ENCODE measurements at places on chromosomes 4 and X.
A peak's percentile ranks its signal among the peaks of the same experiment; 100 is the strongest.

DNA sequence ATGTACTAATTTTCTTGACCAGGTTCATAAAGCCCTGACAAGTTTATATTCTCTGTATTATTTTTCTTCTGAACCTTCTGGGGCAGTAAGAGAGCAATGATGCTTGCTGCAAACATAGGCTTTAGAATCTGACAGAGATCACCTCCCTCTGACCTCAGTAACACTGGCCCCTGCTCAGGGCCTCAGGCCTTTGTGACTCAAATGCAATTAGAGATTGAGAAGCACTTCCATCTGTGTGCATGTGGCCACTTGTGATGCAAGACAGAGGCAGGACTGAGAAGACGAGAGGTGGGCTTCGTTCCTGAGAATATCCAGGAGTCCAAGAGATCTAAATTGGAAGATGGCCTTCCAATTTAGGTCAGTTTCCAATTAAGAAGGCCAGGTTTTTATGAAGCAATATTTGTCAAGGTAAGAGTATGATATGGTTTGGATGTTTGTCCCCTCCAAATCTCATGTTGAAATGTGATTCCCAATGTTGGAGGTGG, 82.8 kb upstream of the VEGFC start:
- no peak for DNase-seq

DNA sequence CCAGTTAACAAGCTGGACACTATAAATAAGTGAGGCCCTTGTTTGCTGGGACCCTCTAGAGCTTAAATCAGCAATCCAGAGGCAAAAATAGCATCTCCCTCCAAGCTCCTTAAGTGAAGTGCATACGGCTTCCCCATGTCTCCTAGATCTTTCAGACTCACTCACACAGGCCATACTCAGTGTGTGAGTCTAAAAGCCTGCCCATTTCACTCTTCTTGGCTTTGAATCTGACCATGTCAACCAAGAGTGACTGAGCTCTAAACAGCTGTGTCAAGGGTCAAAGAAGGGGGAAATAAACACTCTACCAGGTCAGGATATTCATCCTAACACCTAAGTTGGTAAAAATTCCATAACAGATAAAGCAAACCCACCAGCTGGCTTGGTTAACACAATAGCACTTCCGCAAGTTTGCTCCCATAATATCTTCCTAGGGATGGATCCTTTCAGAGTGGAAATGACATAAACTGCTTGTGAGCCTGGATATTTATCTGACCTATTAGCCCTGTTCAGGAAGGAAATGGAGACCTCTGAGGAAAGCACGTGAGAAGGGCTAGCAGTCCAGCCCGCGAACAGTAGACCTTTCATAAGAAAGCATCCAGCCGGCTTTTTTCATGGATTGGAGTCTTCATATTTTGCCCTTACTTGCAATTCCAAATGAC, 65.6 kb downstream of the MID1 start:
- no peak for DNase-seq

DNA sequence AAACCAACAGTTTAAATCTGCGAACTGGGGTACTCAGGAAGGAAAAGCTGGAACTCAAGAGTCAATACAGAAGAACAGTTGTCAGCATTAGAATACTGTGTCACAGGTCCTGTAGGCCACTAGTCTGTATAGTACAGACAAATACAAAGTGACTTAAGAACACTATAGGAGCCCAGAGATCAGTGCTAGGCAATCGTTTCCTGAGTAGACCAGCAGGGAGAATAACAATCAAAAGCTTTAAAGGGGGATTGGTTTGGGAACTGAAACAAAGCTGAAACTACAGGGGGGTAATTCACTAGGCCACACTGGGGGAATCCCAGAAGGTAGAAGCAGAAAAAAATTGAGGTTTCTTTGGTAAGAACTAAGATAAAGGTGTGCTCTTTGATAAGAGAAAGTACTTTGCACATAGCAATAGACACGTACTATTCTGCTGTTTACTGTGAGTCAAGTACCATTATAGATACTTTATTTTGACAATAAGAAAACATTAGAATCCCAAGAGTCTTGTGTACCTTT, 339.7 kb downstream of the PCDH19 start:
- DNase-seq, result no peak

GRCh38 chr4:169098532-169098931, 88.5 kb upstream of the CBR4 start:
- DNase-seq, result no peak

DNA sequence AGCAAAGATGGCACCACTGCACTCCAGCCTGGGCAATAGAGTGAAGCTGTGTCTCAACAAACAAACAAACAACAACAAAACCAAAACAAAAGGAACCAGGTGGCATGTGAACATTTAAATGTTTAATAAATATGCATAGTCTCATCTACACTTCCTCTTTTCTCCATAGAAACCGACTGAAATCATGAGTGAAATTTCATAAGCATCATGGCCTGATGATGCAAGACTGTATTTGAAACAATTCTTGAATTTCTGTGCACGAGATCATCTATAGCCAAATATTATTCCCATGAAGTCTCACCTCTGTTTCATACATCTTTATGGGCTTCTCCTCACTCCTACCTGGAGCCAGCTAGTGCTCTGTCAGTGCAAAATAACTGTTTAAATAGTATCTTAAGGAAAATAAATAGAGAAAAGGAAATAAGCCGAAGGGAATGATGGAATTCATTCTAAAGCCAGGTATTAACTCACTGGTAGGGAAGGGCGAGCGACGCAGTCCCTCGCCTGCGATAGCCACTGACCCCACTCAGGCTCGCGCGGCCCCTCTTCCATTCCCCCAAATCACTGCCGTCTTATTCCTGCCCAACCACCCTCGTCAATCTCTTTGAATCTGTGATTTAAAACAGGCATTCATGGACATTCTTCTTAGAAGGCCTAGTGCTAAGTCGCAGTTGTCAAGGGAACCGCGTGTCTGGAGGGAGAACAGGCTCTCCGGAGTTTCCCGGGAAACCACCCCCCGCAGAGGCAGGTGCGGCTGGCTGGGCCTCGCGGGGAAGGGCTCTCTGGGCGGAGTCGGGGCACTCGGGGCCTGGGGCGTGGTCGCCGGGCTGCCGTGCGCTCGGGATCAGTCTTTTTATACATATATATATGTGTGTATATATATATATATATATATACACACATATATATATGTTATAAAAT, 52.4 kb upstream of the TRIM2 start:
- DNase-seq, result no peak

GRCh38 chrX:118254611-118255010, 91.3 kb upstream of the WDR44 start:
- DNase-seq, result peak; percentile 56

DNA sequence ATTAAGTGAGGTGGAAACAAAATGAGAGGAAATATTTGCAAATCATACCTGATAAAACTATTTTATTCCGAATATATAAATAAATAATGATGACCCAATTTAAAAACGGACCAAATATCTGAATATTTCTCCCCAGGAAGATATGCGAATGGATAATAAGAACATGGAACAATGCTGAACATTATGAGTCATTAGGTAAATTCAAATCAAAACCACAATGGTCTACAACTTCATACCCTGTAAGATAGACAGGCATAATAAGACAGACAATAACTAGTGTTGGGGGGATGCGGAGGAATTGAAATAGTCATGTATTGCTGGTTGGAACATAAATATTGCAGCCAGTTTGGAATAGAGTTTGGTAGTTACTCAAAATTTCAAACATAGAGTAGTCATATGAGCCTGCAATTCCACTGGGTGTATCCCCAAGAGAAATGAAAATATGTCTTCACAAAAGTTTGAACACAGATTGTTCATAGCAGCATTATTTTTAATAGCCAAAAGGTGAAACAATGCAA, 47.6 kb upstream of the DRP2 start:
- DNase-seq, result no peak

- DNase-seq, result no peak
These were observed 96.9 kb upstream of the CASK start for GRCh38 chrX:42020225-42020624.

DNA sequence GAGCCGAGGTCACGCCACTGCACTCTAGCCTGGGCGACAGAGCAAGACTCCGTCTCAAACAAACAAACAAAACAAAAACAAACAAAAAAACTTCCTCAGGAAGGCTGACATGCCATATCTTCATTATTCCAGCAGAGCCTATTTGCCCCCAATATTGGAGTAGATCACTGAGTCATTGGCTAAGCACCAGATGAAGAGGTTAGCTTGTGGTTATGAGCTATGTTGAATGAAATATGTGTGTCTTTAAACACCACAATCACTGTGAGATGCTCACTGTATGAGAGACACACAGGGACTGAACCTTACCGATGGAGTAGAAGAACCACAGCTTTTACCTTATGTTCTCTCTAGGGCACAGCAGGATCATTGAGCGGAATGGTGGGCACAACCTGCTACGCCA, 122.1 kb upstream of the EOLA2 start:
- no peak for DNase-seq

- DNase-seq, result no peak
These were observed 1118.3 kb downstream of the C4orf33 start for GRCh38 chr4:130214268-130214667.

GRCh38 chr4:146379744-146380143, 142.0 kb downstream of the SLC10A7 start:
- no peak for DNase-seq

DNA sequence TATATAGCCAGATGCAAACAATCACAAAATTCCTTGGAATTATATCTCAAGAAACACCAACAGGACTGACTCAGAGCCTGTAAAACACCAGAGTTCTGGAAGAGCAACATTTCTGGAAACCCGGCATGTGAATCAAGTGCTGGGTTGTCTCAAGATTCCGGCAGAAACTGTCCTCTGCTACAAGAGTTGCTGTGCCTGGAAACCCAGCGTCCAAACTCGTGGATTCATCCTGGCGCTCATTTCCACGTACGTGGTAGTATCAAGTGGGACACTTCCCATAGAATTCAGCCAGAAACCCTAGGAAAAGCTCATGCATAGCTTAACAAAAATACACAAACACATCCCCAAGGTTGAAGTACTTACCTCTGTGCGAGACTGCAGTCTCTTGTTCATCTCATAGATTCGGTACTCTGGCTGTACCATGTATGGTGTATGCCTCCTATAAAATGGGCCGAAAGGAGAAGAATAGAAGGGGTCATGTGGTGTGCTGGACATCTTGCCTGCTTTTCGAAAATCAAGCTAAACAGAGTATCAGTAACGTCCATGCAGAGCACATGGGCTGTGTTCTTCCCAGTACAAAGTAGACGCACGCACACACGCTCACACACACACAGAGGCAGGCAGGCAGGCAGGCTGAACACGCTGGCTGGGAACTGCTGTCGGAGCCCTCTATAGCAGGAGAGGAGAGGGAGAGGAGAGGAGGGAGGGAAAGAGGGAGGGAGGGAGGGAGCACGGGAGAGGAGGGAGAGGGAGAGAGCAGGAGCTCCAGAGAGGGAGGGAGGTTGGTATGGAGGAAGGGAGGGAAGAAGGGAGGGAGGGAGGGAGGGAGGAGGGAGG, at the start of gene LDB2:
Gene LDB2 (minus strand): TSS at position 655 of the 837 bp plus-strand sequence.
- no peak for DNase-seq

DNA sequence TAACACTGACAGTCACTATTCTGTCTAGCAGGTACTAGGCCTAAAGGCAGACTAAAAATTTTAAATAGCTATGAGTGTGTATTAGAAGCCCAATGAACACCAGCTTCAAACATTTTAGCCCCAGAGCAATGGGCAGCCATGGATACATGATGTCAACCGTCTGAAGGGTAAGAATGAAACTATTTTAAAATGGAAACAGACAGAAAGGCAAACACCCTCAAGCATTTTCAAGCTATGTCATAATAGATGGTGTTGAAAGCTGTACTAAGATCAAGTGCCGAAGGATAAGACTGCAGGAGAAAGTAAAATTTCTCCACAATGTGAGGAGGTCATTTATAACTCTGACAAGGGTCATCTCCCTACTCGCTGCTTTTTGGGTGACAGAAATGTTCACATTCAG, 225.0 kb downstream of the COL25A1 start:
- peak; percentile 41 for DNase-seq

DNA sequence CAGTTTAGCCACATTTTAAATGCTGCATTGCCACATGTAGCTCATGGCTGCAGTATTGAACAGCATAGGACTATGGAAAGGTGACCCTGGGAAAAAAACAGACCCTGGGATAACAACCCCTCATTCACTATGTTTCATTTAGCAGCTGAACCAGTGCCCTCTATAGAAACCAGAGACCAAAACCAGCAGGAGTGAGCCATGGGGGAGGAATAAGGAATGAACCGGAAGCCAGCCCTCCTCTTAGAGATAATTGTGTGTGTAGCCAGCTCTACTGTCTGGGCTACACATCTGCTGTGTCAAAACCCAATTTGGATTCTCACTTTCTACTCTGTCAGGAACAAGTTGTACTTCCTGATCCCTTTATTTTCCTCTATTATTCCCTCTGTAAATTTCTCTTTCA, 158.5 kb upstream of the S100G start:
- DNase-seq, result no peak

DNA sequence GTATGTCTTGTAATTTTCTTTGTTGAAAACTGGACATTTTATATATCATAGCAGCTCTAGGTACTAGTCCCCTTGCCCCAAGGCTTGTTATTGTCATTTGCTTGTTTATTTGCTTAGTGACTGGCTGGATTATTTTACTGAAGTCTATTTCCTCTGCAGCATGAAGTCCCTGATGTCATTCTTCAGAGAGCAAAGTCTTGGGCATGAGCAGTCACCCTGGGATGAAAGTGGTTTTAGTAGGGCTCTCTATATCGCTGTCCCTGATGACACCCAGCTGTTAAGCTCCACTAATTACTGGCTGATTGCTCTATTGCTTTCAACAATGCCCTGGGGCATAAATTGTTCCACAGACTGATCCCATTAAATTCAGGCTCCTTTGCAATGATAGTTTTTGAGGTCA, 113.5 kb upstream of the USP9X start:
- DNase-seq, result peak; percentile 35

- no peak for DNase-seq
These were observed 228.2 kb downstream of the MGST2 start for GRCh38 chr4:139893801-139894200.

DNA sequence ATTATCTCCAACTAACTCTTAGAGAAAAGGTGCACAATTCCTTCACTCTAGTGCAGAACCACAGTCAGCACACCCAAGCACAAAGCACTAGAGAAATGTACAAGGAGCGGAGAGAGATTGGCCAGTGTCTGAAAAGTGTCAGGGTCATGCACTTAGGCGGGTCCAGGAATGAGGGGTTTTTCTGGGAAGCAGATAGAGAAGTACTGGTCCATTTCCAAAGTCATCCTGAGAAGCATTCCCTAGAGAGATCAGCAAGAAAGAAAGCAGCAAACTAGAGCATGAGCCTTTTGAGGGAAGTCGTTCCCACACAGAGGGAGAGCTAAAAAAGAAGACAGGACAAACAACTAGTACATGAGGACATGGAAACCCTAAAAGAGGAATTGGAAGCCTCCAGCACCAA, 168.1 kb upstream of the MAP3K15 start:
- DNase-seq, result no peak

DNA sequence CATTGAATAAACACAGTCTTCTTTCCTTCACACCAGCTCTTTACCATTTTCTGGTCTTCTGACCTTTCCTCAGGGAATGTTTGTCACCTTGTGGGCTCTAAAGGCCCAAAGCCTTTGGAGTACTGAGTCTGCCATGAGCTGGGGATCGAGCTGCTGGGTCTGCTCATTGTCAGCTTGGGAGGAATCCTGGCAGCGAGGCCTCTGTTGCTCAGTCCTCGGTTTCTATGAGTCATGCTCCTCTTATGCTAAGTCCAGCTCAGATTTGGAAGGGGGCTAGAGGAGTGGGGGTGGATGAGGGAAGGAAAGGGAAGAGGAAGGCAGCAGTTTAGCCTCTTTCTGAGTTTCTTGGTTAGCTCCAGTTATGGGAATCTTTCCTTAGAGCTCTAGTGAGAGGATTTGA, 31.1 kb downstream of the NHSL2 start:
- DNase-seq, result no peak
